ENCODE measurements at places on chromosomes 4 and X. TPM values are rescaled to one million over a fixed set of nuclear protein-coding genes. Genes with fewer than 3 reads are reported as not detected.

CXCL13 gene
- 0.66 TPM for total RNA-seq

INPP4B gene
- total RNA-seq, result 12.7 TPM

RNF150 gene
- 53.3 TPM for total RNA-seq

DNA sequence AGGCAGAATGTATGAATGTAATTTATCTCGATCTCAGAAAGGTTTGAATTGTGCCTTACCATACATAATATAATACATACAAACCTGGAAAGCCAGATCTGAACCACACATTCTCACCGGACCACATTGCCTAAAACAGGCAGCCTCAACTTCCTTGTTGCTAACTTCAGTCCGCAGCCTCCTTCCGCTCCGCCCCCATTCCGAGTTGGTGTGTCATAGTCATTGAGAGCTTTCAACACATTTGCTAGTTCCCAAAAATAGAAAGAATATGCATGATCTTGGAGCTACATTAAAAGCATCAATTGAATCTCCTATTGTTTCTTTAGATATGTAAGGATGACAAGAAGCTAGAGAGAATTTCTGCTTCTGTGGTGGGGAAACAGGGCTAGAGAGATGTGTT is 127.2 kb downstream of the ARHGEF9 start:
- DNase-seq, result no peak

DNA sequence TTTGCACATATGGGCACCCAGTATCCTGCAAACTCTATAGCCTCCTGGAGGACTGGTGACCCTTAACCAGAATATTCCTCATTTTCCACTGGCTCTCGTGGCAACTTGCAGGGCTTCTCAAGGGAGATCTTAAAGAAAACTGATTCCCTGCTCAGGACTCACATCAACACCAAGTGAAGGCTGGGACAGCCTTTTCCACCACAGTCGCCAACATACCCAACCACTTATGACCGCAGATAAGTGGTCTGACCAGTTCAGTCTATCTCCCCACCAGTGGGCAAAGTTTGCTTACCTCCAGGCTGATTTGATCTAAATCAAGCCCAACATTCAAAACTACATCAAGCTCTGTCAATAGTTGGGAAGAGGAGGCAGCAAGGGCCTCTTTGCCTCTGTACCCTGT is 289.3 kb upstream of the GATB start:
- peak; percentile 74 for DNase-seq

DNA sequence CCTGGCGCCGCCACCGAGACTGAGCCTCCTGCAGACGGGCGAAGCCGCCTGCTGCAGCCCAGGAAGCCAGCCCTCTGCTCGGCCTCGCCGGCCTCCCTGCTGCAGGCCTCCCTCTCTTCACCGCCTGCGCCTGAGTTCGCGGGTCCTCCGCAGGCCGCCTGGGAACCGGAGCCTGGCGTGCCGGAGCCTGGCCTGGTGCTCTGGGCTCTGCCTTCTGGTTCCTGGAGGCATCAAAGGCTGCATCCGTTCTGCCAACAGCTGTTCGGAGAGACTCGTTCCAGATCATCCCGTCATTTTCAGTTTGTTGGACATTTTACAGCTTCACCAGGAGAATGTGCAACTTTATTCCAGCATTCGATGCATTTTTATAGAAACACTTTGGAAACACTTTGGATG is 178.0 kb downstream of the DCLK2 start:
- peak; percentile 74 for DNase-seq

- DNase-seq, result no peak
These were observed 884.8 kb upstream of the SLIT2 start for GRCh38 chr4:19366916-19367315.

DNA sequence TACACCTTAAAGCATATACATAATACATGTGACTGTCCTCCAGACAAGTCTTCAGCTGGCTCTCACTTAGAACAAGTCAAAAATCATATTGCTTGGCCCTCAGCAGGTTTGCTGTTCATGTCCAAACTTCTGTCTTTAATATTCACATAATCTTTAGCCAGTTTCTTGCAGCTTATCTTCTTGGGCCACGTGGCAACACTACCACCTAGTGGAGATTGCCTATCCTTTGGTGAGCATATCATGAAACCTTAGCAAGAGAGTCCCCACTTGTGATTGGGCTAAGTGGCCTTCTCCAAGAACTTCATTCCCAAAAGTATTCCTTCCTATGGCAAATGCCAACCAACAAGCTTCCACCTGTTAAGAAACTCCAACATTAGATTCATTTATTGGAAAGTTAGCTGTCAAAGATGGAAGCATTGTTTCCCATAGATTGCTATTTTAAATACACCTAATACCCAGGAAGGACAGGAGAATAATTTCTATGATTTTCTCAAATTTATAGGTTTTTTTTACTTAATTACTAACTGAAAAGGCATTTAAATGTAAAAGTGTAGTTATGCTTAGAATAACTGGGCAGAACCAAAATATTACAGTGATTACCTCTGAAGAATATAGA is 231.9 kb upstream of the INTU start:
- no peak for DNase-seq

DNA sequence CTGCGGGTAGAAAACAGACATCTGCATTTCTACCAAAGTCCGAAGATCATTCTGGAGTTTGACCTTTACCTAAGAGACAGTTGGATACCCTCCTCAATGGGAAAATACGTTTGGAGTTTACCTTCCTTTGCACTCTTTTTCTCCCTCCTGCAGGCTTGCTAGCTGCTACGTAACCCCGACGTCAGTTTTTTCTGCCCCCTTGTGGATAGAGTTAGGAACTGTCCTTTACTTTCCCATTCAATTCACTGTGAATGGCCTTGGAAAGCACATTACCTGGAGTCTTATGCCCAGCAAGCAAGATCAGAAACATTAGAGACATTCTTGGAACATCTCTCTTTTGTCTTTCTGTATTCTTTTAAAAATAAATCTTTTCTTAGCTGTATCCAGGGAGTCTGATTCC is 250.7 kb downstream of the NAP1L3 start:
- DNase-seq, result no peak

All from esophagus muscularis mucosa (tissue), 4 donors.